ENCODE measurements at places on chromosomes 6 and 20.

DNA sequence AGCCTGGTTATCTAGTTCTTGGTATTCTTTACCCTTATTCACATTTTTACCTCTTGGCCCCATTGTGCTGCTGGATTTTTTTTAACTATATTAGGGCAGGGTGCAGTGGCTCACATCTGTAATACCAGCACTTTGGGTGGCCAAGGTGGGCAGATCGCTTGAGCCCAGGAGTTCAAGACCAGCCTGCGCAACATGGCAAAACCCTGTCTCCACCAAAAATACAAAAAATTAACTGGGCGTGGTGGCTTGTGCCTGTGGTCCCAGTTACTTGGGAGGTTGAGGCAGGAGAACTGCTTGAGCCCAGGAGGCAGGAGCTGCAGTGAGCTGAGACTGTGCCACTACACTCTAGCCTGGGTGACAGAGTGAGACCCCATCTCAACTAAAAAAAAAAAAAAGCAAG lies 12.2 kb upstream of the TAF8 start:
- no peak for DNase-seq

DNA sequence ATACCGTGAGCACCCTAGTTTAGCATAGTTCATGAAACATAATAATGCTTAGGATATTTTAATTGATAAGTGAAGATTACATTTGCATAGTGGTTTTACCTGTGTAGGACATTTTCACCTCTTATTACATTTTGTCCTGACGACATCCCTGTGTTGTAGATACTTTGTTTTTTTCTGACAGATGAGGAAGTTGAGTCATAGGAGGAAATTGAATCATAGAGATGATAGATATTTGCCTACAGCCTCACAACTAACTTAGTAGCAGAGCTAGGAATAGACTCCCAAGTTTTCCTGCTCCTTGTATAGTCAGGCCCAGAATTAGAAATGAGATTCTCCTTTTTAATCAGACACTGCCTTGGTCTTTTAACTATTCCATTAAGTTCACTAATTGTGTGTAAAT lies 100.5 kb upstream of the SUPT3H start:
- DNase-seq, result no peak

- DNase-seq, result no peak
Observed at GRCh38 chr6:158016571-158017383, 35.1 kb downstream of the SYNJ2 start.

DNA sequence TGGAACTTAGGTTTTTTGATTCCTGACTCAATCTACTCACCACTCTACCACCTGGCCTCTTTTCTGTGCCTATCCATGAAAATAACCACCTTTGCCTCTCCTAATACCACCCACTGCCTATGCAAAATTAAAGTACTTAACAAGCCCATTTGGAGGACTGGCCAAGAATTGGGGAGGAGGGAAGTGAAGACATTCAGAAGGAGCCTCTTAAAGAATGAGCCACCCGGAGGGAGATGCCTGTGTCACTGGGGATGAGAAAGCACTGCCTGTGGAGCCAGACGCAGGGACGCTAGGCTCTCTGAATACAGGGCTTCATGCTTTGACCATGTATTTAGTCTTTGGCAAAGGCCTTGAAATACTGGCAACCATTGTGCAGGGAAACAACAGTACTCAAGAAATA lies 40.0 kb upstream of the MRPS10 start:
- DNase-seq, result no peak

GRCh38 chr6:139982652-139983295 lies 608.3 kb upstream of the CITED2 start:
- no peak for DNase-seq

DNA sequence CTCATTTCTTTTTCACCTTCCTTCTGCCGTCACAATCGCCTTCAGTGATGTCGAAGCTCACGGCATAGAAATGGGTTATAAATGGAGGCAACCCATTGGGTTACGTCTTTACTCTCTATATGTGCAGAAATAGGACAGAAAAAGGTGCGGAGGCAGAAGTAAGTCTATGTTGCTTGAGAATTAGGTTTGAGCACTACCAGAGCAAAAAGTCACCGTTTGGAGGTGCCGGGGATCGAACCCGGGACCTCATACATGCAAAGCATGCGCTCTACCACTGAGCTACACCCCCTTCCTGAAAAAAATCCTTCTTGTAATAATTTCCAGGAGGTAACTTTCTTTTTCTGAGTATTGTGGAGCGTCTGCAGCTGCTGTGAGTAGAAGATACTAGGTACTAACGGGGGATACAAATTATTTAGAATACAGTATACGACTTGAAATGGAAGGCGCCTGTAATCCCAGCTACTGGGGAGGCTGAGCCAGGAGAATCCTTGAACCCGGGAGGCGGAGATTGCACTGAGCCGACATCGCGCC lies 134.2 kb downstream of the TRIM27 start:
- DNase-seq, result no peak

DNA sequence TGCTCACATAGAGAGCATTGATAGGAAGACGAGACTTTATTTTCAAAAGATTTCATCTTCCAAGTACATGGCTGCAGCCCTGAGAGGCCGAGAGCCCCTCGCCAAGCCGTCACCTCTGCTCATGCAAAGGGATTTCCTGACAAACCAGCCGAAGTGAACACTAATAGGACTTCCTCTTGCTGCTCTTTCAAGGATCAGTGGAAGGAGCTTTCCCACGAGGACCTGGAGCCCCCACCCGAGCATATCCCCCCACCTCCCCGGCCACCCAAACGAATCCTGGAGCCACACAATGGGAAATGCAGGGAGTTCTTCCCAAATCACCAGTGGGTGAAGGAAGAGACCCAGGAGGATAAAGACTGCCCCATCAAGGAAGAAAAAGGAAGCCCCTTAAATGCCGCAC lies 69.3 kb downstream of the PTPN1 start:
- DNase-seq, result no peak

DNA sequence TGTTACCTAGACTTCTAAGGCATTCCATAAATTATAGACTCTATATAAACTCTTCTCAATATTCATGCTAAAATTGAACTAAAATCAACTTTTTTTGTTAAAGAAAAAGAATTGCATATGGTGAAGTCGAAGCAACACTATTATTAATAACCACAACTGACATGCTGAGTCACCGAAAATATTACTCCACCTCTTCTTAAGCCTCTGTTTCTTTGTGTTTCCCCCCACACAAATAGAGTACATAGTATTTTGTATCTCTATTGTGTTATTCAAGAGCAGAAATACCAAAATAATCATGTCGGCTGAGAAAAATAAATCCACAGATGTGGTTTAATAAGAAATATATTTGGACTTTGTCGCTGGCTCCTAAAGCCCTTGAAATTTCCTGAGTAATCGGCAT lies 23.8 kb downstream of the TFB1M start:
- DNase-seq, result no peak

- DNase-seq, result no peak
Observed at GRCh38 chr20:26216025-26216424, 519.4 kb upstream of the ZNF337 start.

DNA sequence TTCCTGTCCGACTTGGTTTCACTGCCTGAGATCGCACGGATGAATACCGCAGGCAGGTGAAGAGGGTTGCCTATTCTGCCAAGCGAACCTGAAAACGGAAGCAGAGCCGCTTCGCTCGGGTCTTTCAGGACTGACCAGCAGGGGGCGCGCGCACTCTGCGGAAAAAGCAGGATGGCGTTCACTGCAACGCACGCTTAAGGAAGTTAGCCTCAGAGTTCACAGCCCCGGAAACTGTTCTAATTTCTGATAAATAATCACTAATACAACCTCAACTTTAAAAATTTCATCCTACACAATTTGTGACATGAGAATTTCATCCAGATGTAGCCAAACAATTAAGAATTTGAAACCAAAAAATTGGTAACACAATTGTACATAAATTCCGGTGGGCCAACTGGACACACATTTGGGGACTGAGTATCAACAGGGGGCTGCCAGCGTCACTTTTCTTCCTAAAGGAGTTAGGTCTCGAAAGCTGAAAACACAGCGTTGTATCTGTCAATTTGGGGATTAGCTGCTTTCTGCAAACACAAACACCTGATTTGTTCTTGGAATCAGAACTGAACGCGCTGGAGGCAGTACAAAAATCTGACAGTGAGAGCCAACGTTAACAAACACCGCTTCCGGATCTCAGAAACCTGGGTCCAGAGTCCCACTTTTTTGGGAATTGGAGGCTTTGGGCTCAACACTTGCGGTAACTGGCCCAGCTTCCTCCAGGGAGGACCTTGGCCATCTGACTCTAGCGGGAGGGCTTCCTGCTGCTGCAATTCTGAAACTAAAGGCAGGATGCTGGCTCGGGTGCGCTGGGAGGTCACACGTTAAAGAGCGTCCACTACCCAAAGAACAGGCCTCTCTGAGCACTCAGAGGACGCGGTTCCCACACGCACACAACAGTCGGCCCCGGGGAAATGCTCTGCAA lies 8.8 kb downstream of the PXDC1 start:
- peak; percentile 86 for DNase-seq

GRCh38 chr6:161355696-161356095 lies 81.8 kb upstream of the AGPAT4 start:
- DNase-seq, result no peak

DNA sequence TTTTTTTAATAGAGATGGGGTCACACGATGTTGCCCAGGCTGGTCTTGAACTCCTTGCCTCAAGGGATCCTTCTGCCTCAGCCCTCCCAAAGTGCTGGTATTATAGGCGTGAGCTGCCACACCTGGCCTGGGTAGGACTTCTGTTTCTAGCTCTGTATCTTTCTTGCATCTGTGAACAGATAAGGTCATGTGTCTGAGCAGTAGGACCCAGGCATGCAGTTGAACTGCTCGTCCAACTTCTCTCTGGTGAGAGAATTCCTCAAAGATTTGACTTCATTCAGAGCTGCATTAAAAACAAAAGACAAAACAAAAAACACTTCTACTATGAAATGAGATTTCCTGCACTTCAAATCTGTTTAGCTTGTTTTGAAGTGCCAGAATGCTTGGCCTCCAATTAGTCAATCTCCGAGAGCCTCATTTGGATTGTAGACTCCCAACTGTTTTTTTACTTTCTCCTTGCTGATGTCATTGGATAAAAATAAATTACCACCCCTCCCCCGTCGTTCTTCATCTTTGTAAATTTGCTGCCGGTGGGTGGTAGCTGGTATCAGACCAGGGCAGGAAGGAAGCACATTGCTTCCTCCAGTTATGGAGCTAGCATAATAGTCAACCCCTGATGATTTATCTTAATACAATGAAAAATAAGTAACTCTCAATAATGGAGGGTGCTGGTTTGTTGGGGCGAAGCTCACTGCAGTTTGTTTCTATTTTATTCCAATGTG lies 17.6 kb downstream of the CD109 start:
- DNase-seq, result no peak

GRCh38 chr6:85580878-85581267 lies 12.8 kb downstream of the SNX14 start:
- no peak for DNase-seq

DNA sequence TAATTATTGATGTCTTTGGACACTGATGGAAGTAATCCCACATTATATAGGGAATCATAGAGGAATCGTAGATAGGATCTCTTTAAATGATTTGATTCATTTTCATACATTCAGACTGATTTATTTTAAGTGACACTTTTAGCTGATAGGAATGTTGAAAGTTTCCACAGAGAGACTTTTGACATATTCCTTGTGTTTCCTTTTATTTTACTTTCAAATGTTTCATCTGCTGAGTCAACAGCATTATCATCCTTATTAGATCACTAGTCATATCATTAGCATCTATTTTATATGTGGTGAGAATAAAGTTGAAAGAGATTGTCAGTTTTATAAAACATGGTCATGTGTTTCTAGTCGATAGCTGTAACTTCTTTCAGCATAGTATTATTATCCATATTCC lies 13.4 kb downstream of the DCBLD1 start:
- no peak for DNase-seq

GRCh38 chr20:237489-237888 lies 10.4 kb downstream of the DEFB129 start:
- no peak for DNase-seq

GRCh38 chr6:145275019-145275418 lies 460.3 kb downstream of the EPM2A start:
- no peak for DNase-seq

DNA sequence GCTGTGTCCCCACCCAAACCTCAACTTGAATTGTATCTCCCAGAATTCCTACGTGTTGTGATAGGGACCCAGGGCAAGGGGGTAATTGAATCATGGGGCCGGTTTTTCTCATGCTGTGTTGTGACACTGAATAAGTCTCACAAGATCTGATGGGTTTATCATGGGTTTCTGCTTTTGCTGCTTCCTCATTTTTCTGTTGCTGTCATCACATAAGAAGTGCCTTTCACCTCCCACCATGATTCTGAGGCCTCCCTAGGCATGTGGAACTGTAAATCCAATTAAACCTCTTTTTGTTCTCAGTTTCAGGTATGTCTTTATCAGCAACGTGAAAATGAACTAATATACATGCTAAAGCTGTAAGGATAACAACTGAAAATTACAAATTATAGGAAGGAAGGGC lies 88.3 kb downstream of the CDYL start:
- no peak for DNase-seq

GRCh38 chr6:75108333-75108974 lies 97.4 kb downstream of the COL12A1 start:
- DNase-seq, result no peak

DNA sequence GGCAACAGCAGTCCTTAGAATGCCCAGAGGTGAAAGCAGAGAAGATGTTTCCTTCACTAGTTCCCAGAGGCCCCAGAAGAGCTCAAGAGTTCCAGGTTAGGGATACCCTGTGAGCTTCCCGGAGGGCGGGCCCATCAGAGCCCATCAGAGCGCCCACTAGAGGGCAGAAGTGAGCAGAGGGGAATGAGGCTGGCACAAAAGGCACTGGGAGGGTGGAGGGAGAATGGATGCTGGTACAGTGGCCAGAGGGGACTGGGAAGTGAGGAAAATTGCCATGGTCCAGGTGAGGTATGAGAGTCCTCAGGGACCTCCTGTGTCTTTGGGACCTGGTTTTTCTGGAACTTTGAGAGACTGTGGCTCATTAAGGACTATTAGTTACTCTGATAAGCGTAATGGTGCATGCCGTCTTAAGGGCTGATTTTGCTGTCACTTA lies 57.3 kb downstream of the LINC00237 start:
- no peak for DNase-seq

GRCh38 chr6:145480024-145480423 lies 255.3 kb downstream of the EPM2A start:
- DNase-seq, result no peak

DNA sequence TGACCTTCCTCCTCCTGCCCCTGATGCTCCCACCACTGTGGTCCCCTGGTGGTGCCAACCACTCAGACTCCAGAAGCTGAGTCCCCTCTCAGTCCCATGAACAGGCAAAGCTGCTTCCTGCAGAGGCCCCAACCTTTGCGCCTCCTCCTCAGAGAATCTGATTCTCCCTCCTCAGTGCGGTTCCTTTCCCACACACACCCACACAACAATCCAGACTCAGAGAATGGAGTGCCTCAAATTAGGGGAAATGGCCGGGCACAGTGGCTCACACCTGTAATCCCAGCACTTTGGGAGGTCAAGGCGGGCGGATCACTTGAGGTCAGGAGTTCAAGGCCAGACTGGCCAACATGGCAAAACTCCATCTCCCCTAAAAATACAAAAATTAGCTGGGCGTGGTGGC lies 23.0 kb downstream of the RIPOR3 start:
- DNase-seq, result no peak

- DNase-seq, result no peak
Observed at GRCh38 chr20:51402201-51402600, 140.3 kb downstream of the NFATC2 start.

- DNase-seq, result peak; percentile 41
Observed at GRCh38 chr20:49888212-49889000, 26.9 kb downstream of the SPATA2 start.

- DNase-seq, result no peak
Observed at GRCh38 chr6:99064834-99065233, 117.1 kb upstream of the FBXL4 start.

GRCh38 chr6:106773996-106774629 lies 144.7 kb downstream of the QRSL1 start:
- DNase-seq, result no peak

- DNase-seq, result no peak
Observed at GRCh38 chr6:158756977-158757752, 62.0 kb downstream of the EZR start.

All from prostate gland (tissue), 2 donors.